Fibroblast of pulmonary artery (primary cell): ENCODE measurements at places on chromosomes 3 and 15.

DNA sequence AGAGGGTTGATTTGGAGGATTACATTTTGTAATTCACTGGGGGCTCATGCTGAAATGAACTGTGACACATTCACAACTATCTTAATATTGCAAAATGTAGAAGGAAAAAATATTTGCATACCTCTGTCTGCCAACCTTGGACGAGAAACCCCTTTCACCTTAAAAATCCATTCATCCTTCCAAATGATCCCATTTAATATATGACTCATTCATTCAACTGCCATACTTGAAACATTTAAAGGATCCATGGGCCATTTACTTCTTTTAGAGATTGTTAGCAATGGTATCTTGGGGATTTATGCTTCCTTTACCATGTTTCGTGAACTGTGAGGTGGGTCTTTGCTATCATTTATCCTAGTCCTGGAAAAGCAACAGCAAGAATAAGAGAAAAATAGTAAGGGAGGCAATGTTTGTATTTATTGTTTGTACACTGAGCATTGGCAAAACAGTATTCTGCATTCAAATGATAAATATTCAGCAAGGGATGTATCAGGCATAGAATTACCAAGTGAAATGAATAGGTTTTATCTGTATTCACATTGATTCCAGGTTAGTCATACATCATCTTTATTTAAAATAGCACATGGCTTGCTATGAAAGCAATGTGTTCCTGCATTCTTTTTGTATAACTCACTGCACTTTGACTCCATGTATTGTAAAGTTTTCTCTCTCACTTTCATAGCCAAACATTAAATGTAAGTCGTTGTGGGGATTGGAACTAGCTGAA lies 378.1 kb downstream of the NSUN3 start:
- DNase-seq: peak; percentile 85

DNA sequence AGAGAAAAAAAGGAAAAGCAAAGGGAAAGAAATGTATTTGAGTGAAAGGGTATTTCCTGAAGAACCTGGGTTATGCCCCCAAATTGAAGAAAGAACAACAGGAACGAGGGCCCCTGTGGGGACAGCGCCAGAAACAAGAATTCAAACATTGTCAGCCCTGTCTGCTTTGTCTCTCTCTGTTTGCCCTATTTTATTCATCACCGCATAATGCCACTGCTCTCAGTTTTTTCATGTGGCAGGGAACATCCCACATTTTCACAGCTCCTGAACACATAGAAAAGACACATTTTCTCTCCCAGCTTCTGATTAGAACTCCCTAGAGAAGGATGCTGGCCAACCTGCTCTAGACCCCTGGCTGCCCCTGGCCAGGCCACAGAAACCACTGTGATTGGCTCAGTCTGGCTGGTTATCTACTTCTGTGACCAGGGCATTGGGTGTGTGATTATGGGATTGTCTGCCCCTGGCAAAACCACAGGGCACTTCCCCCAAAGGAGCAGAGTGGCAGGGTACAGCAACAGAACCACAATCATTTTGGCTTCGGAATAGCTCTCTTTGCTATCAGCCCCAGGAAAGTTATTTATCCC lies 31.3 kb upstream of the CCDC54 start:
- no peak for DNase-seq

- DNase-seq: peak; percentile 29
These were observed 31.3 kb upstream of the MEIS2 start for GRCh38 chr15:37131621-37132020.

- no peak for DNase-seq
These were observed 333.7 kb upstream of the EPHA3 start for GRCh38 chr3:88773766-88774165.

DNA sequence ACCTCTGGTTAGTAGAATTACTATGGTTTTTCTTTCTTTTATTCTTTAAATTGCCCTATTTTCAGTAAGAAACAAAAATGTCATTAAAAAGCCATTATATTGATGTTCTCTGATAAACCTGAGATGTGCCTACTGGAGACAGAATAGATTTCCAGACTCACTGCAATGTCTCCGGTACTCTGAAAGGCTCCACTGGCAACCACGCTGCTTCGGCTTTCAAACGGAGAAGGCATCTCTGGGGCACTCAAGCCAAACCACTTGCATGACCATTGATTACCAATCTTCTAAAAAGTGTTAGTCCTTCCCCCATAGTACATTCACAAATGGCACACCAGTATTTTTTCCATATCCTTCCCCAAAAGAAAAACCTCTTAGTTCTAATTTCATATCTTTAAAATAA lies 82.6 kb downstream of the CBLB start:
- DNase-seq: no peak

GRCh38 chr15:70101459-70102113 lies 3.9 kb upstream of the TLE3 start:
- peak; percentile 98 for DNase-seq
